ENCODE measurements at places on chromosomes 1 and 21. TPM values are rescaled to one million over a fixed set of nuclear protein-coding genes. Genes with fewer than 3 reads are reported as not detected.

SLAMF9 gene
- not detected for total RNA-seq

CHRNB2 gene
- 0.38 TPM for total RNA-seq

NBPF19 gene
- total RNA-seq, result 20.7 TPM

DCDC2B gene
- total RNA-seq, result not detected

LCK gene
- total RNA-seq, result 9.0 TPM

OR2L2 gene
- total RNA-seq, result not detected

DNA sequence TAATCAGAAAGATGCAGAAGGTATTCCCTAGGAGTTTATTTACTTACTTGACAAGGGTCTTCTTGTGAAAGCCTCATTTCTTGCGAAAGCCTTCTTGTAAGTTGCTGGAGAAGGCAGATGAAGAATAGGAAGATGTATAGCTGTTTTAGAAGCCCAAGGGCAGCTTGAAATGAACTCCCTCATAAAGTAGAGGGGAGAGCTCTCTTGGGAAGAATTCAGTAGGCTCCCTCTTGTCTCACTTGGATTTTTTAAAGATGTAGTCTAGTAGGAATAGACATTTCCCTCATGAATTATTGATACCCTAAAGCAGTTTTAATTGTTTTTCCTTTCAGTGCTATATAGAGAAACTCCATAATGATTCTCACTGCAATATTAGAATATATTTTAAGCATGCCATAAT, 639.2 kb upstream of the CXADR start:
- no peaks in the 10 kb centered on the region for H3K36me3 ChIP-seq
- H3K4me1 ChIP-seq, result no peaks in the 10 kb centered on the region
- no peak overlapping the region for H3K27ac ChIP-seq
- H3K27me3 ChIP-seq, result no peaks in the 10 kb centered on the region

GRCh38 chr1:27567146-27567526, 36.8 kb downstream of the AHDC1 start:
- H3K4me1 ChIP-seq, result peaks cover 100% of the 10 kb centered on the region
- H3K4me3 ChIP-seq, result no peak overlapping the region
- H3K27ac ChIP-seq, result peak overlapping the region; percentile 95
- no peak for DNase-seq
- no peaks in the 10 kb centered on the region for H3K36me3 ChIP-seq

DNA sequence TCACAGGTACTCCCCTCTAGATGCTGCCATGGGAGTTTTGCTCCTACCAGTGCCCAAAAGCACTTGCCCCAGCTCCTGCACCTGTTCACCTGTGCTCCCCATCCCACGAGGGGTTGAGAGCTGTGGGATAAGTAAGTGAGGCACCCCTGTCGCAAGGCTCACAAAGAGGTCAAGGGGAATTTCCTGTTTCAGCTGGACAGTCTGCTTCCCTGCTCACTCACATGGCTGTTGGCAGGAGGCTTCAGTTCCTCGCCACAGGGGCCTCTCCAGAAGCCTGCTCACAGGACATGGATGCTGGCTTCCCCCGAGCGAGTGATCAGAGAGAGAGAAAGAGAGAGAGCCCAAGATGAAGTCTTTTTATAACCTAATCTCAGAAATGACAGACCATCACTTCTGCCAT, 8.7 kb upstream of the NCMAP start:
- peaks cover 16% of the 10 kb centered on the region for H3K27me3 ChIP-seq
- H3K4me1 ChIP-seq, result no peaks in the 10 kb centered on the region
- H3K36me3 ChIP-seq, result no peaks in the 10 kb centered on the region

- DNase-seq, result no peak
- no peaks in the 10 kb centered on the region for H3K36me3 ChIP-seq
- H3K27me3 ChIP-seq, result peaks cover 64% of the 10 kb centered on the region
- no peak overlapping the region for H3K4me3 ChIP-seq
- no peaks in the 10 kb centered on the region for H3K4me1 ChIP-seq
Measured at GRCh38 chr1:21630571-21631343, 38.4 kb downstream of the RAP1GAP start.

DNA sequence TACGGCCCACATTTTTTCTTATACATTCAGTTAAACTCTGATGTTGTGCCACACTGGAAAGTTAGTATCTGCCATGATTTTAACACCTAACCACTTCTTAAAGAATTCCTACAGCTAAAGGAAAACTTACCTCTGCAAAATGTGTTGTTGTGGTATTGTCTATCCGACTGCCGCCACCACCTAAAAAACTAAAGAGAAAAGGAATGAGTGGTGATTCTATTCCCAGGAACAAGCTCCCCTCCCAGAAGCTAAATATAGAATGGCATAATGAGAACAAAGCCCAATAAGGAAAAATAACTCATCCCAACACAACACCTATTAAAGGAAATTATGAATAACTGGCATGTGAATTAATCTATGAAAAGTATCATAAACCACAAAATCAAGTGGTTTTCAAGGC, 39.5 kb downstream of the RNF115 start:
- peak overlapping the region; percentile 33 for H3K4me3 ChIP-seq
- no peaks in the 10 kb centered on the region for H3K36me3 ChIP-seq
- DNase-seq, result no peak
- peaks cover 19% of the 10 kb centered on the region for H3K4me1 ChIP-seq
- no peak overlapping the region for H3K27ac ChIP-seq

ST6GALNAC5 gene
- total RNA-seq, result 0.57 TPM

- DNase-seq, result no peak
- no peaks in the 10 kb centered on the region for H3K27me3 ChIP-seq
- peaks cover 3% of the 10 kb centered on the region for H3K4me1 ChIP-seq
- H3K36me3 ChIP-seq, result no peaks in the 10 kb centered on the region
- H3K4me3 ChIP-seq, result no peak overlapping the region
Measured at GRCh38 chr1:204837440-204838084, 33.1 kb upstream of the NFASC start.

- no peak overlapping the region for H3K27ac ChIP-seq
- no peak overlapping the region for H3K4me3 ChIP-seq
- H3K4me1 ChIP-seq, result peaks cover 8% of the 10 kb centered on the region
- no peaks in the 10 kb centered on the region for H3K27me3 ChIP-seq
Measured at GRCh38 chr1:185446131-185446530, 129.1 kb upstream of the IVNS1ABP start.

DNA sequence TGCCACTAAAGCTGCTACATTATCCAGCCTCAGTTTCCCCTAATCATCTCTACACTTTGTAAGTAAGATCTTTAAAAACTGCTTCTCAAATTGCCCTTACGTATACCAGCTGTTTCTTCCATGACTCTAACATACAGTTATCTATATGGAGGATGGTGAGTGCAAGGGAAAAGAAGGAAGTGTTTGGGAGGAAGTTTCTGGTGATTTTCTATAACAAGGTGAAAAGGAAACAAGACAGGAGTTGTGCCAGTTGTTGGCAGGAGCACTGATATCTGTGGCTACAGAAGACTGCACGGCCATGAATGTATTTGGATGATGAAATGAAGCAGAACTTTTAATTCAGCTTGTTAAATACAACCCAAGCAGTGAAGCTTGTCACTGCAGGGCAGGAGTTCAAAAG, 32.3 kb upstream of the NHLH2 start:
- no peaks in the 10 kb centered on the region for H3K36me3 ChIP-seq
- H3K4me1 ChIP-seq, result no peaks in the 10 kb centered on the region
- H3K27ac ChIP-seq, result no peak overlapping the region
- H3K27me3 ChIP-seq, result peaks cover 3% of the 10 kb centered on the region
- no peak overlapping the region for H3K4me3 ChIP-seq

GRCh38 chr1:10835822-10836421, 39.5 kb upstream of the CASZ1 start:
- no peaks in the 10 kb centered on the region for H3K36me3 ChIP-seq
- no peak for DNase-seq
- H3K4me1 ChIP-seq, result peaks cover 37% of the 10 kb centered on the region
- H3K27ac ChIP-seq, result no peak overlapping the region

DNA sequence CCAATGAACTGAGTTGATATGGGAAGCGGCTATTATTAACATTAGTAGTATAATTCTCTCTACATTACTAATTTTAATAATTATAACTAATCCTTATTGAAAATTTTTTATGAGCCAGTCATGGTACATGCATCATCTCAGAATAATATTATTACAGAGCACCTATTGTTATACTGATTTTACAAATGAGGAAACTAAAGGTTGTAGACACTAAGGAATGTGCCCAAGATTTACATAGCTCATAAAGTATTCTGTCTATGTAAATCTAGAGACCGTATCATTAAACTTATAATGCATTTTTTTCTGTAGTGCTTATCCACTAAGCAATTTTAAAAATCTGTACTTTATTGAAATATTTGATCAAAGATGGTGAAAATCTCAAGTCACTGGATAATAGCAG, 825.9 kb downstream of the PLA2G4A start:
- no peaks in the 10 kb centered on the region for H3K4me1 ChIP-seq
- no peak overlapping the region for H3K4me3 ChIP-seq
- H3K27ac ChIP-seq, result no peak overlapping the region
- no peaks in the 10 kb centered on the region for H3K27me3 ChIP-seq
- no peaks in the 10 kb centered on the region for H3K36me3 ChIP-seq
- DNase-seq, result no peak

EVA1C gene
- 12.7 TPM for total RNA-seq

- peak overlapping the region; percentile 100 for H3K27ac ChIP-seq
- no peak for DNase-seq
- no peaks in the 10 kb centered on the region for H3K36me3 ChIP-seq
- peak overlapping the region; percentile 91 for H3K4me3 ChIP-seq
- H3K4me1 ChIP-seq, result peaks cover 67% of the 10 kb centered on the region
- H3K27me3 ChIP-seq, result no peaks in the 10 kb centered on the region
Measured at GRCh38 chr1:15618655-15619525, 1.6 kb downstream of the DDI2 start.

- peak overlapping the region; percentile 97 for H3K27ac ChIP-seq
- H3K4me1 ChIP-seq, result peaks cover 35% of the 10 kb centered on the region
- no peaks in the 10 kb centered on the region for H3K27me3 ChIP-seq
Measured at GRCh38 chr1:1020415-1021009, 592 bp downstream of the AGRN start.

TNNT2 gene
- 1.3 TPM for total RNA-seq

- H3K27ac ChIP-seq, result peak overlapping the region; percentile 5
- no peaks in the 10 kb centered on the region for H3K36me3 ChIP-seq
- peaks cover 20% of the 10 kb centered on the region for H3K4me1 ChIP-seq
Measured at GRCh38 chr1:223837206-223837605, 8.5 kb downstream of the TP53BP2 start.

DNA sequence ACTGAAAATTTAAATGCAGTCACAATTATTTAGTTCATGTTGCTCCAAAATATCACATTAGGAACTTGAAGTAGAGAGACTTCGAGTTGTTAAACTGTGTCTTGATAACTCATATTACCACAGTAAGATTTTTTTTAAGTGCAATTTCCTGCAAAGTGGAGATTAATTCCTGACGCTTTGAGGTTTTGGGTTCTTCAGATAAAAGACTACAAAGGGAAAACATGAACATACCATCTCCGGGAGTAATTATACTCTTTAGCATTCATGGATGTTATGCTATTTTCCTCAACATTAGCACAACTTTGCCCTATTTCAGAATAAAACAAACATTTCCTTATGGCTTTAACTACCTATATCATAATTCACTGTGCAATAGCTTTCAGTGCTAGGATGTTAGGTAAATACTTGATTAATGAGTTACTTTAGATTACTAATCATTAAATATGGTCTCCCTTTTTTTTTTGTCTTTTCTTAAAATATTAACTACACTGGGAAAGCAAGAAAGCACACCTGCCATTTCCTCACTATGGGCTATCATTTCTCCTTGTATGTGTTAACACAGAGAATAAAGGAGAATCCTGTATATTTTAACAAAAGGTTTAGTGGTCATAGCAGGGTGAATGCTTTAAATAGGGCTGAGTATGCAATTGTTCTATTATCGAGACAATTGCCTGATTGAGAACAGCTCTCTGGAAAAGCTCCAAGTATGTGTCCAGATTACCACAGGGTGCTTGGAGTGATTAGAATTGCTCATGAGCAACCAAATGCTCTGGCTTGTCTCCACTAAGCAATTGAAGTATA, 252.5 kb upstream of the C1orf105 start:
- H3K27ac ChIP-seq, result no peak overlapping the region
- no peak for DNase-seq
- no peaks in the 10 kb centered on the region for H3K4me1 ChIP-seq
- no peaks in the 10 kb centered on the region for H3K27me3 ChIP-seq

- peaks cover 21% of the 10 kb centered on the region for H3K4me1 ChIP-seq
- no peaks in the 10 kb centered on the region for H3K27me3 ChIP-seq
- H3K36me3 ChIP-seq, result no peaks in the 10 kb centered on the region
- H3K27ac ChIP-seq, result no peak overlapping the region
- no peak for DNase-seq
Measured at GRCh38 chr1:163772246-163772645, 450.5 kb downstream of the NUF2 start.

DNA sequence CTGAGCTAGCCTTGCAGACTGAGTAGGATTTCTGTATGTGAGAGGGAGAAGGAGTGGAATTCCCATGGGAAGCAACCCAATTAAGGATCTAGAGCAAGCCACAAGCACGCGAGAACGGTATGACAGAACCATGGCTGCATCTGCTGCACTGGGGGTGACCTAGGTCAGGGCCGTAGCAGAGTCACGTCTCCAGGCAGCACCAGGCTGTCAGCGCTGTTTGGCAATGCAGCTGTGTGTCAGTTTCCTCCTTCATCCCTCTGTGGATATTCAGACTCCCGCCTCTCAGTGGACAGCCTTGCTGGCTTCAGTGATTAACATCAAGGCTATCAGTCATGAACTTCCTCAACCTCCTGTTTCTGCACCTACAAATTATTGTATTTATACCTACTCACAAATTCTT, 118.1 kb upstream of the PPP2R5A start:
- no peak overlapping the region for H3K4me3 ChIP-seq
- peak overlapping the region; percentile 14 for H3K27ac ChIP-seq
- no peak for DNase-seq
- no peaks in the 10 kb centered on the region for H3K27me3 ChIP-seq

- no peaks in the 10 kb centered on the region for H3K36me3 ChIP-seq
- DNase-seq, result no peak
- H3K4me3 ChIP-seq, result no peak overlapping the region
- H3K27me3 ChIP-seq, result no peaks in the 10 kb centered on the region
Measured at GRCh38 chr21:16258844-16259611, 529.2 kb downstream of the USP25 start.

LAMC2 gene
- 15.7 TPM for total RNA-seq

OR2L3 gene
- total RNA-seq, result not detected

DNA sequence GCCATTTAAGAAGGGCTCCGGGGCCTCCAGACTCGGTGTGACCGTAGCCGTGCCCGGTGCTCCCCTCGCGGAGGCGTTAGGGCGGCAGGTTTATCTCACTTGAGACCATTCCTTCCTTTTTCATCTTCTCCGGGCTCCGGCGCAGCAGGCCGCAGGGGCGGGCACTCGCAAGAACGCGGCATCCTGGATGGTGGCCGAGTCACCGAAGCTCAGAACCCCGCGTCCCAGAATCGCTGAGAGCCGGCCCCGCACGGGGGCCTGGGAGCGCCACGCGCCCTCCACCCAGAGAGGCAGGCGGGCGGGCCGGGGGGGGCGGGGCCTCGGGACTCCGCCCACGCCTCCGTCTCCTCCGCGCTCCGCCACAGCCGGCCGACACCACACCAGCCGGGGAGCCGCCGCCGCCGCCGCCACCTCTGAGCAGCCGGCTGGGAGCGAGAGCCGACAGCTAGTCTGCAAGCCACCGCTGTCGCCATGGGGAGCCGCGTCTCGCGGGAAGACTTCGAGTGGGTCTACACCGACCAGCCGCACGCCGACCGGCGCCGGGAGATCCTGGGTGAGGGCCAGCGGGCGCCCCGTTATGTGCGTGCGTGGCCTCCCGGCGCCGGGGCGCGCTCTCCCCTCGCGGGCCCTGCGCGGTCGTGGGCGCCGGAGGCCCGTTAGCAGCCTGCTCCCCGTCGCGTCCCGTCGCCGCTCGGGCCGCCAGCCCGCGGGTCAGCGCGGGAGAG, at the start of gene DEGS1:
DEGS1 (plus strand) TSS at position 375 of the 725 bp plus-strand sequence; CDS start at position 472, 97 bp downstream.
- H3K27ac ChIP-seq, result peak within 1 kb of the TSS; percentile 97
- H3K4me3 ChIP-seq, result peak within 1 kb of the TSS; percentile 96
- H3K27me3 ChIP-seq, result no peaks in the 10 kb centered on the region
- DNase-seq, result peak; percentile 50
- peaks cover 85% of the 10 kb centered on the region for H3K4me1 ChIP-seq

GRCh38 chr1:18646091-18646785, 15.6 kb downstream of the PAX7 start:
- DNase-seq, result no peak
- H3K4me3 ChIP-seq, result peak overlapping the region; percentile 37
- peaks cover 14% of the 10 kb centered on the region for H3K4me1 ChIP-seq
- H3K27me3 ChIP-seq, result peaks cover 35% of the 10 kb centered on the region
